Fibroblast of skin of abdomen (primary cell): ENCODE measurements at places on chromosomes 11 and 22.

DNA sequence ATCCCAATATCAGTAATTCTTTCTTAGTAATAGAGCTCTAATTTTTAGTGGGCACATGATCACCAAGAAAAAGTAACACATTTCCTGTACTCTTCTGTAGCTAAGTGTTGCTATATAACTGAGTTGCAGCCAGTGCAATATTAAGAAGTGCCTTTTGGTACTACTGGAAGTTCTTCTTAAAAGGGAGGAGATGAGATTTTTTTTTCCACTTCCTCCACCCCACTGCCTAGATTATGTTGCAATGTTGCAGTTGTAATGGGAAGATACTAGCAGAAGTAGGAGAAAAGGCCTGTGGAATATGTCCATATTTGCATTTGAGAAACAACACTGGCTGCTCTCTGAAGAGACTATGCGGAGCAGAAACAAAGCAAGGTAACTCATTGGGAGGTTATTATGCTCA, 280.6 kb upstream of the ANO5 start:
- no peak for DNase-seq

- no peak for DNase-seq
Observed at GRCh38 chr22:36335621-36336020, 52.1 kb downstream of the MYH9 start.

- DNase-seq = no peak
Observed at GRCh38 chr22:39129081-39129480, 23.4 kb downstream of the CBX7 start.

GRCh38 chr11:17490232-17490631, 13.6 kb upstream of the ABCC8 start:
- DNase-seq = no peak

DNA sequence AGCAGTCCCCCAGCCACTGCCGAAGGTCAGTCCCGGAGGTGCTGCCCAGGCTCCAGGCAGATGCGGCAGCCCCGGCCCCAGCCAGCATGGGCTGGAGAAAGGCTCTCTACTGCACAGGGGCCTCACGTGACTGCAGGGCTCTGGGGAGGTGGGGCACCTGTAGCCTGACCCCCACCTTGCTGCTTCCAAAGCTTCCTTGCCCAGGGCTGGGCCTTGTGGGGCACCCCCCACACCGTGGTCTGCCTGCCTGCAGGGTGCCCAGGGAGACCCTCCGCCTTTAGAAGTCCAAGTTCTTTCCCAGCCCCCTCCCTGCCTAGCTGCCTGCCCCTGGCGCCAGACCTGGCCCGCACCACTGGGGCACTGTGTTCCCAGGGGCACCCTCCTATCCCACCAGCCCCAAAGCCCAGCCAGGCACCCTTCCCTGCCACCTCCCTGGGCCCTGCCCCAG, 28.4 kb upstream of the TXNRD2 start:
- DNase-seq = no peak

DNA sequence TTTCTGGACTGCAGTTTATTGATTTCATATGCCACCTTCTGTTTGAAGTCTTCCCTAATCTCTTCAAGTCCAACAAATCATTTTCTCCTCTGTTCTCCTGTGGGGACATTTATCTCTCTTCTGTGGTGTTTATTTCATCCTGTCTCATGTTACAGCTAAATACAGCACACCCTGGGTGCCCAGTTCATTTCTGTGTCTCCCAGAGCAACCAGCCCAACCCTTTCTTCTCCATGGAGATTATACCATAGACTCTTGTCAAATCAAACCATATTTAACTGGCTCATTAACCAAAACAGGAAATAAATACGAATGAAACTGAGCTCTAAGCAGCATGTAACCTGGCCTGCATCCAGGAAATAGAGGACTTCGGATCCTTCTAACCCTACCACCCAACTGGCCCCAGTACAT, at the start of gene MS4A8:
TSS of gene MS4A8 (plus strand) at position 329 of the 408 bp plus-strand sequence. CDS start 1,249 bp downstream, outside the sequence.
- no peak for DNase-seq

DNA sequence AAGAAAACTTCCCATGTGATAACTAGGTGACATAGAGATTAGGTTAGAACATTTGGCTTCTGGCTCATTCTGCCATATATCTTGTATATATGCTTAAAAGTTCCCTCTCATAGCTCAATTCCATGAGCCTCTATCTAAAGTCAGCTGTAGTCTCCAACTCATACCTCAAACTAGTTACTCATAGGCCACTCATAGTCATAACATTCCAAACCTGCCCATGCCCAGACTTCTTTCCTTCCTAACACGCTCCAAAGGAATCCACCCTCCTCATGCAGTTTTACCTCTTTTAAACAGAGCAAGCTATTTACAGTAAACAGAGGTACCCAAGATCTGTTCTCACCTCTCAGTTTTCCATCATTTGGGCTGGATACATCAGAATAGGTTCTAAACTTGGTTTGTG, 39.4 kb downstream of the GLYATL2 start:
- peak; percentile 6 for DNase-seq

GRCh38 chr22:42114721-42115120, 15.9 kb downstream of the CYP2D6 start:
- no peak for DNase-seq

DNA sequence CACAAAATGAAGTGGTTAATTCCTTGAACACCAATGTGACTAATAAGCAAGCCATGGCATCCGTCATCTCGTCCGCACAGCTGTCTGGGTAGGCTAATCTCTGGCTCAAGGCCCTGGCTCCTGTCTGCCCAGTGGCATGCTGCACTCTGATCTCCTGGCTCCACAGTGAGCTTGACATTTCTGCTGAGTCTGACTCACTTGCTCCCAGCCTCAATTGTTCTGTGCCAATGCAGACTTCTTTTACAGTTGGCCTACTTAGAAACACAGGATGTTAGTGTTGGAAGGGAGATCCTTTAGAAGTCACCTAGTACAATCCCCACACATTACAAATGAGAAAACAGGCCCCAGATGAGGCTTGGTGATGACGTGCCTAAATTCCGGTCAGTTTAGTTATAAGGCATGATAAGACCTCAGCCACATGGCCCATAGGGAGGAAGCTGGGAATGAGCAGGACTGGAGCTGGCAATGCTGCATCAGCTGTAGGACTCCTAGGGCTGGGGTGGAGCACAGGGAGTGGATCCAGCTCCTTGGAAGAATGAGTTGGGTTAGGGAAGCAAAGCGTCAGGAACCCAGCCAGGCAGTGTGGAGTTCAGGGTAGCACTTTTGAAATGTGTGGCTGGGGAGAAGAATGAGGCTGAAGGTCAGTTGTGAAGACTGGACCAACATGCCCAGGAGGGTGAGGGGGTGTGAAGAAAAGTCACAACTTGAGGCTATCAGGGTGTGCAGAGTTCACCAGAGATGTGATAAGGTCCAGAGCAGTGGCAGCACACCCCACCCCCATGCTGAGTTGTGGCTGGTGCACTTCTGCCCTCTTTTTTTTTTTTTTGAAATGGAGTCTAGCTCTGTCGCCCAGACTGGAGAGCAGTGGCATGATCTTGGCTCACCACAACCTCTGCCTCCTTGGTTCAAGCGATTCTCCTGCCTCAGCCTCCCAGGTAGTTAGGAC, 70.2 kb upstream of the EED start:
- DNase-seq = peak; percentile 95

- DNase-seq = no peak
Observed at GRCh38 chr11:64314805-64315561, 2.4 kb downstream of the TRMT112 start.

DNA sequence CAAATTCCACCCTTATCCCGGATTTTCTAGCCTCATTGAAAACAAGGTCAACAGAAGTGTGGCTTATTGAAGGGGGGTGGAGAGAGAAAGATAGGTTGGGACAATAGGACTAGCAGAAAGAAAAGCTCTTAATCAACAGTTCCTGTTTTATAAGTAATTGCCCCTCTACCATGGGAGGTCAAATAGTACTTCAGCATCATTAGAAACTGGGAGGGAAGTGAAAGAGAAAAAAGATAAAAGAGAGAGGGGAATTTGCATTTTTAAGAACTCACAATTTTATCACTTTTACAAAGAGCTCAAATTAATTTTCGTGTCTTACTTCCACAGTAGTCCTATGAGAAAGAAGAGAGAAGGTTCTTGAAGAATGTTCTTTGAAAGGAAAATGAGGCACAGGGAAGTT, 89.2 kb downstream of the AMOTL1 start:
- DNase-seq = no peak

GRCh38 chr22:31099841-31100761, 7.3 kb downstream of the SELENOM start:
- DNase-seq = no peak

DNA sequence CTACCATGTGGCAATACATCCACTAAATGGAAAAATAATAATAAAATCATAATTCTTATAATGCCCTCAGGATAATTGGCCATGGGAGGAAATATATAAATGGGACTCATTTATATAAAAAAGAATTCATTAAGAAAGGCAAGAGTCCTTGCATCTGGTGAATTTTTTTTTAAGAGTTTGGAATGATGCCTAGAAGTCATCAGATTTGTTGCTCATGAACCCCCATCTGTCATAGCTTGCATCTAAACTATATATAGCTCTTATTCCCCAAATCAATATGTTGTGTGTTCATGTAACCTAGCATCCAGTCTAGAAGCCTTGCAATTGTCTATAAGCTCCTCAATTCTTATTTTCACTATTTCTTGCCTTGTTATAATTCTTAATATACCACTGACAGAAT, 75.9 kb downstream of the CADM1 start:
- DNase-seq = peak; percentile 36

- no peak for DNase-seq
Observed at GRCh38 chr11:69305885-69306540, 12.1 kb downstream of the MYEOV start.

DNA sequence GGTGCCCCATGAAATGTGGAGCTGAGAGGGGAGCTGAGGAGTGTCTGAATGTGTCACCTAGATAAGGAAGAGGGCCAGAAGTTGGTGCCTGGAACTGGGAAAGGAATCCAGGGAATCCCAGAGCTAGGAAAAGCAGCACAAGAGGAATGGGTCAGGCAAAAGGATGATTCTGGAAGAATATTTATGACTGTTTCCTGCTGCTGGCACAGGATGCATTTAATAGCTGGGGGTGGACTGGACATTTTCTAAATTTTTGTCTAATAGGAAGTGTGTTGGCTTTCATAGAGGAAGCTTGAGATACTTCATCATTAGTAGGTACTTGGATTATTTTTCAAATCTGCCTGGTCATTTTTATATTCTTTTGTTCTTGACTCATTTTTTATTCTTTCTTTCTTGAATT, 17.4 kb upstream of the MRGPRX2 start:
- DNase-seq = no peak
